ENCODE measurements at places on chromosomes 1 and 21. TPM values are rescaled to one million over a fixed set of nuclear protein-coding genes. Genes with fewer than 3 reads are reported as not detected.

Gene ZNF648
- not detected for total RNA-seq

Gene KRTAP13-2
- not detected for total RNA-seq

Gene SYNJ1
- total RNA-seq = 2.7 TPM

Gene LCE6A
- not detected for total RNA-seq

Gene LAX1
- not detected for total RNA-seq

Gene OR2AK2
- not detected for total RNA-seq

Gene SLC44A3
- not detected for total RNA-seq

Gene NBPF8
- 5.6 TPM for total RNA-seq

Gene ATP13A2
- total RNA-seq = 61.2 TPM

Gene BMP8B
- total RNA-seq = not detected

Gene LCE1D
- not detected for total RNA-seq

Gene TEDDM1
- total RNA-seq = not detected

Gene VAV3
- not detected for total RNA-seq

Gene FCGR2B
- total RNA-seq = not detected

Gene CTTNBP2NL
- 15.4 TPM for total RNA-seq

Gene HIVEP3
- total RNA-seq = 5.3 TPM

Gene OR2M3
- total RNA-seq = not detected

Gene CELA3B
- total RNA-seq = not detected

Gene PRKAB2
- 14.1 TPM for total RNA-seq

Gene OR2L2
- not detected for total RNA-seq

Gene DCAF6
- total RNA-seq = 51.0 TPM

Gene SPATA21
- not detected for total RNA-seq

Gene PGLYRP4
- total RNA-seq = not detected

Measured in epithelial cell of alveolus of lung (primary cell).